ENCODE measurements at places on chromosomes 1 and 21.

GRCh38 chr1:28926629-28927265, 12.4 kb downstream of the EPB41 start:
- peaks cover 23% of the 10 kb centered on the region for H3K4me1 ChIP-seq
- no peak overlapping the region for H3K4me3 ChIP-seq
- H3K27me3 ChIP-seq: no peaks in the 10 kb centered on the region
- peak; percentile 27 for DNase-seq
- H3K36me3 ChIP-seq: no peaks in the 10 kb centered on the region
- H3K27ac ChIP-seq: no peak overlapping the region

- peaks cover 7% of the 10 kb centered on the region for H3K4me1 ChIP-seq
- no peaks in the 10 kb centered on the region for H3K36me3 ChIP-seq
- no peaks in the 10 kb centered on the region for H3K27me3 ChIP-seq
- H3K4me3 ChIP-seq: no peak overlapping the region
- H3K27ac ChIP-seq: no peak overlapping the region
Observed at GRCh38 chr1:210617293-210617692, 288.6 kb downstream of the HHAT start.

- peak; percentile 75 for DNase-seq
- H3K27ac ChIP-seq: no peak overlapping the region
- H3K4me3 ChIP-seq: no peak overlapping the region
- no peaks in the 10 kb centered on the region for H3K36me3 ChIP-seq
- H3K27me3 ChIP-seq: no peaks in the 10 kb centered on the region
- peaks cover 9% of the 10 kb centered on the region for H3K4me1 ChIP-seq
Observed at GRCh38 chr1:211581526-211581925, 2.6 kb upstream of the SLC30A1 start.

- H3K36me3 ChIP-seq: no peaks in the 10 kb centered on the region
- no peak overlapping the region for H3K27ac ChIP-seq
- H3K27me3 ChIP-seq: no peaks in the 10 kb centered on the region
- DNase-seq: peak; percentile 42
- no peaks in the 10 kb centered on the region for H3K4me1 ChIP-seq
Observed at GRCh38 chr1:151871284-151872030, 17.9 kb upstream of the THEM5 start.

GRCh38 chr1:220330265-220330664, 58.0 kb upstream of the RAB3GAP2 start:
- no peak overlapping the region for H3K4me3 ChIP-seq
- no peak overlapping the region for H3K27ac ChIP-seq
- no peaks in the 10 kb centered on the region for H3K4me1 ChIP-seq
- no peaks in the 10 kb centered on the region for H3K36me3 ChIP-seq

DNA sequence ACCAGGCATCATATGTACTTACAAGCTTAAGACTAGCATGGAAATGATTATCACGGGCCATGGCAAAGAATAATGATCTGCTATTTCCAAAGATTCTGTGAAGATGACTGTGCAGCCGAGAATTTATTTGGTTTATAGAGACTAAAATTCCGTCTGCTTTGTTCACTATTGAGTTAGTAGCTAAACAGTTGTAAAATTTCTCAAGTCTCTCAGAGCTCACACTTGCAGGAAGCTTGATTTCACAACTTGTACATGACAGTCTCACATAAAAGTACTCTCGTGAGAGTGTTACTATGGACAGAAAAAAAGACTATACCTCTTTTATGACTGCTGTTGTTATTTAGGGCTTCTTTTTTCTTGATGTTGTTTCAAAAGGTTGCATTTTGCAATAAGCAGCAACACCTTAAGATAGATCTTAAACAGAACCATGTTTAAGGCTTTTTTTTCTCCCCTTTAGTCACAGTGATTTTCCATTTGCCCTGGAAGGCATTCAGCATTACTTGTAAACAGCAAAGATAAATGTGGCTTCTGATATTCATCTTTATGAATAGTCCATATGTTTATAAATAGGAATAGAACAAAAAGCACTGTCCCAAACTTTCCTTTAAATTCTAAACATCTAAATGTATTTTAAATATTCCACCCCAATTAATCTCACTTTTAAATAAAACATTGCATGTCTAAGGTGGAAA, 24.8 kb downstream of the ST6GALNAC5 start:
- H3K36me3 ChIP-seq: no peaks in the 10 kb centered on the region
- no peak overlapping the region for H3K27ac ChIP-seq
- no peak for DNase-seq
- H3K27me3 ChIP-seq: no peaks in the 10 kb centered on the region
- H3K4me1 ChIP-seq: no peaks in the 10 kb centered on the region

DNA sequence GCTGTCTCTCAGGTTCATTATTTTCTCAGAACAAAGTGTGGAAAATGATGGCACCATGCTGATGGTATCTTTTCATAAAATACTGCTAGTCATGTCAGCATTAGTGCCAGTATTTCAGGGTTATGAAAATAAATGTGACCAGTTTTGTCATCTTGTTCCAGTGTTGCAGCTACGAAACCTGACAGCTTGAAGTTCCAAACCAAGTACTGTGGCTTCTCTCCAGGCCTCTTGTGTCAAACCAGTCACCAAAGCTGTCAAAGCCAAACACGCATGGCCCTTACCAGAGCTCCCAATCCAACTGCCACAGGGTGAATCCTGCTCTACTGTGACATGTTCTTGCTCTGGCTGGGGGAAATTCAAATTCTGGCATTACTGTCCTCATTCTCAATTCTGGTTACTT, 20.7 kb upstream of the EXO1 start:
- no peak overlapping the region for H3K27ac ChIP-seq
- H3K4me3 ChIP-seq: no peak overlapping the region
- H3K27me3 ChIP-seq: no peaks in the 10 kb centered on the region
- H3K4me1 ChIP-seq: no peaks in the 10 kb centered on the region

- H3K27ac ChIP-seq: no peak overlapping the region
- no peaks in the 10 kb centered on the region for H3K36me3 ChIP-seq
- H3K4me1 ChIP-seq: peaks cover 14% of the 10 kb centered on the region
- H3K27me3 ChIP-seq: no peaks in the 10 kb centered on the region
Observed at GRCh38 chr1:14728516-14728915, 130.0 kb downstream of the KAZN start.

DNA sequence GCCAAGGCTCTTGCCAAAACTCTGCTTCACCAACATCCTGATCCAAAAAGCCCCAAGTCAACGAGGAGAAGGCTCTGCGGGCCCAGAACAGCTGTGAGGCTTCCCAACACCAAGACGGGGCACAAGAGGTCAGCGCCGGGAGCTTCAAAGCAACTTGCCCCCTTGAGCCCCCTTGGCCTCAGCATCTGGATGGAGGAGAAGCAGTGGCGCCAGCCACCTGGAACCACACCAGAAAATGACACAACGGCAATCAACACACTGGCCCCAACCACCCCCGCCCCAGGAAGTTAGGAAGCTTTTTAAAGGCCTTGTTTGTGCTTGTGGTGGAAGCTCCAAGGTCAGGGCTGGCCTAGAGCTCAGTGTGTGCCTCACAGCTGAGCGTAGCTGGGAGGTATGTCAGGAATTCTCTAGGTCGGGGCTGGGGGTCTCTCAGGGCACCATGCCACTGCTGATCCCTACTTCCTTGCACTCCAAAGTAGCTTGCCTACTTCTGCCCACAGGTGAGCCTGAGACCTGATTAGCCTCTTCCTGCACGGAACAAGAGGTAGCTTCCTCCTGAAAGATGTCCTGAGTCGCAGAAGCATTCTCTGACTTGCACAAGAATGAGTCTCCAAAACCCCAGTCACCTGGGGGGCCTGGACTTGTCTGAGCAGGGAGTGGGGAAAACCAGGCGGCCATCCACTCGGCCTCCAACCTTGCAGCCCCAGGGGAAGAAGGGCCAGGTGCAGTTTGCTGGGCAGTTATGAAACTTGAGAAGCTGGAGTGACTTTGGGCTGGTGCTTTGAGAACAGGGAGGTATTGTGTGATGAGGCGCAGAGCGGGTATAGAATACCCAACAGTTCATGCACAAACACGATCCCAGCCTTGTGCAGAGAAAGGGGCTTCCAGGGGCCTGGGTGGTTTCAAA, 9.7 kb upstream of the SRP9 start:
- H3K4me3 ChIP-seq: no peak overlapping the region
- peaks cover 26% of the 10 kb centered on the region for H3K4me1 ChIP-seq
- no peaks in the 10 kb centered on the region for H3K36me3 ChIP-seq
- DNase-seq: no peak
- no peaks in the 10 kb centered on the region for H3K27me3 ChIP-seq

- no peaks in the 10 kb centered on the region for H3K36me3 ChIP-seq
- no peaks in the 10 kb centered on the region for H3K27me3 ChIP-seq
- no peak overlapping the region for H3K4me3 ChIP-seq
- H3K4me1 ChIP-seq: no peaks in the 10 kb centered on the region
- DNase-seq: no peak
Observed at GRCh38 chr1:243962541-243962940, 88.5 kb upstream of the ZBTB18 start.

- no peak overlapping the region for H3K27ac ChIP-seq
- no peaks in the 10 kb centered on the region for H3K27me3 ChIP-seq
- H3K4me3 ChIP-seq: no peak overlapping the region
- peaks cover 16% of the 10 kb centered on the region for H3K4me1 ChIP-seq
- no peaks in the 10 kb centered on the region for H3K36me3 ChIP-seq
Observed at GRCh38 chr21:46185716-46186115, 1.5 kb upstream of the SPATC1L start.

DNA sequence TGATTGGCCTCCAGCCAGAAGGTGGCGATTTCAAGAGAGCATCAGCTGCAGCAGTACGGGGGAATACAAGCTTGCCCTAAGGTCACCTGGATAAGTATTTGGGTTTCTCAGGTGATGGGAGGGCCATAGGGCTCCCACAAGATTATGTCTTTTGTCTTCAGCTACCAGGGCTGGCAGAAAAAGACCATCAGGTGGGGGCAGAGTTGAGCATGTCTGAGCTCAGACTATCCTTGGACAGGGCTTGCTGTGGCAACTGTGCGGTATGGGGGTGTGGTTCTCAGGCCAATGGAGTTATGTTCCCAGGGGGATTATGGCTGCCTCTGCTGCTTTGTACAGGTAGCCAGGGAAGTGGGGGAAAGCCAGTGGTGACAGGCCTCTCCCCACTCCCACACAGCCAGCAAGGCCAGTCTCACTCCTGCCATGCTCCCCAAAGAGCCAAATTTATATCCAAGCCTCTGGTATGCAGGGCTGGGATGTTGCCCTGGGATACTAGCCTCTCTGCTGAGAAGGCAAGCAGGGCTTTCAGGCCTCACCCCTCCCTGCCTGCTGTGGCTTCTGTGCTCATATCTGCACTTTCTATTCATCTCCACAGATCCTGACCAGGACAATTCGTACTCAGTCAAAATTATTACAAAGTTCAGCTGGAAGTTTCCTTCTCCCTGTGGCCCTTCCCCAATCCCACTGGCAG, 26.6 kb upstream of the CD84 start:
- DNase-seq: no peak
- H3K27ac ChIP-seq: no peak overlapping the region
- no peaks in the 10 kb centered on the region for H3K27me3 ChIP-seq
- no peaks in the 10 kb centered on the region for H3K4me1 ChIP-seq

GRCh38 chr1:40303790-40304189, 13.3 kb downstream of the COL9A2 start:
- no peaks in the 10 kb centered on the region for H3K4me1 ChIP-seq
- no peak for DNase-seq
- H3K36me3 ChIP-seq: no peaks in the 10 kb centered on the region
- H3K4me3 ChIP-seq: no peak overlapping the region

DNA sequence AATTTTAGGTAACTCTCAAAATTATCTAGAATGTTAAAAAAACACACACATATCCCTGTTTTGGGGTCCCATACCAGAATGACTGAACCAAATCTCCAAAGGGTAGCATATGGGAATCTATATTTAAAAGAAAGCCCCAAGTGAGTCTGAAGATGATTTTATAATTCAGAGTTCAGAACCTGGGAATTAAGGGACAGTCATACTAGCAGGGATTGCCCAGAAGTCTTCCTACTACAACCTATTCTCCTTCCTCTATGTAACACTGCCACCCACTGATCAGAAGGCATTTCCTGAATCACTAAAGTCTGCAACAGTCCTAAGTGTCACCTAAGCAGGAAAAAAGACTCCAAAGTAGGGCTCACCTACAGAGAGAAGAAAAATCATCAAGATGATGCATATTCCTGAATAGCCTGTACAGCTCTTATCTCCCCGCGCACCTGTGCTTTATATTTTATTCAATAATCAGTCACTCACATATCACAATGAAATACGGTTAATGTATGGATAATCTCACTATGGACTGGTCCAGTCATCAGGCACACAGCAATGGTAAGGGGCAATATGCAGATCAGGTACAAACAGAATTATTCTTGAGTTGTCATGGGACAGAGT, 4.9 kb downstream of the RGS1 start:
- H3K27ac ChIP-seq: no peak overlapping the region
- H3K27me3 ChIP-seq: no peaks in the 10 kb centered on the region
- H3K4me3 ChIP-seq: no peak overlapping the region
- peak; percentile 77 for DNase-seq
- H3K36me3 ChIP-seq: no peaks in the 10 kb centered on the region

DNA sequence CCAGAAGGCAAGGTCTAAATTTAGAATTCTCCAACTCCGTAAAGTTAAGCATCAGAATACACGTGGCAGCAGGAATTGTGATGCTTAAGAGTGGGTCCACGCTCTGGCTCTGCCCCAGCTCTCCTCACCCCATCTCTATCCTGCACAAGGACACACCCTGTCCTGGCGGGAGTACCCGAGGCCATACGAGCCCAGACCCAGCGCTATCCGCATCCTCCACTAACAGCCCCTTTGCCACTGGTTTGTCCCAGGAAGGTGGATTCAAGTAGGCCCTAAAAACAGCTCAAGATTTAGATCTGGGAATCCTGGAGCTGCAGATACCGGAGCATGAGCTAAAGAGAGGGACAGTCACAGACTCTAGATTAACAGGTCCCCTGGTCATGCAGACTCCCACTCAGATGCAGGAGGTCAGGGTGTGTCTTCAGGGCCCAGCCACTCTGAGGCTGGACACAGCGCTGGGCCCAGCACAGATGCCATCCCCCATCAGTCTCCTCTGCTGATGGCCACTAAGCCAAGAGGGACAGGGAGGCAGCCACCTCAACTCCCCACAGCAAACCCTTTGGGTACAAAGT, 393.3 kb downstream of the NPHP4 start:
- peaks cover 5% of the 10 kb centered on the region for H3K4me1 ChIP-seq
- no peak overlapping the region for H3K4me3 ChIP-seq
- H3K27me3 ChIP-seq: no peaks in the 10 kb centered on the region
- DNase-seq: no peak

GRCh38 chr1:75274920-75275506, 140.8 kb downstream of the LHX8 start:
- no peaks in the 10 kb centered on the region for H3K36me3 ChIP-seq
- no peak overlapping the region for H3K27ac ChIP-seq
- H3K4me3 ChIP-seq: no peak overlapping the region
- DNase-seq: no peak
- H3K27me3 ChIP-seq: no peaks in the 10 kb centered on the region
- no peaks in the 10 kb centered on the region for H3K4me1 ChIP-seq

DNA sequence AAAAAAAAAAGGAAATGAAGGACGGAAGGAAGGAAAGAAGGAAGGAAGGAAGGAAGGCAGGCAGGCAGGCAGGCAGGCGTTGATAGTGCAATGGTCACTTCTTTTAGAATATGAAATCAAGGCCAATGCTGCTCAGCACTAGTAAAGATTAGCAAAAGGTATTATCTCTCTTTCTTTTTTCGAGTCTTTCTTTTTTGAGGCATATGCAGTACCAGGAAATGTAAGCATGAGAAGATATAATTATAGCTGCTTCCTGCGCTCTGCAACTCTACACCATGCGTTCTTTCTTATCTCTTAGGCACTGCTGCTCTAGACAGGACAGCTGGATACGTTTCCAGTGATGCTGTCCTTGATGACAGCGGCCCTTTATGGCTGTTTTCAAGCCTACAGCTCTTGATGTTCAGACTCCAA, 1512.5 kb upstream of the B3GALT2 start:
- no peak overlapping the region for H3K4me3 ChIP-seq
- peak overlapping the region; percentile 18 for H3K27ac ChIP-seq
- DNase-seq: peak; percentile 17
- peaks cover 4% of the 10 kb centered on the region for H3K4me1 ChIP-seq
- H3K27me3 ChIP-seq: no peaks in the 10 kb centered on the region
- H3K36me3 ChIP-seq: no peaks in the 10 kb centered on the region

Measured in cardiac muscle cell (in vitro differentiated cells and primary cell).